ENCODE measurements at places on chromosomes 13 and 19.

DNA sequence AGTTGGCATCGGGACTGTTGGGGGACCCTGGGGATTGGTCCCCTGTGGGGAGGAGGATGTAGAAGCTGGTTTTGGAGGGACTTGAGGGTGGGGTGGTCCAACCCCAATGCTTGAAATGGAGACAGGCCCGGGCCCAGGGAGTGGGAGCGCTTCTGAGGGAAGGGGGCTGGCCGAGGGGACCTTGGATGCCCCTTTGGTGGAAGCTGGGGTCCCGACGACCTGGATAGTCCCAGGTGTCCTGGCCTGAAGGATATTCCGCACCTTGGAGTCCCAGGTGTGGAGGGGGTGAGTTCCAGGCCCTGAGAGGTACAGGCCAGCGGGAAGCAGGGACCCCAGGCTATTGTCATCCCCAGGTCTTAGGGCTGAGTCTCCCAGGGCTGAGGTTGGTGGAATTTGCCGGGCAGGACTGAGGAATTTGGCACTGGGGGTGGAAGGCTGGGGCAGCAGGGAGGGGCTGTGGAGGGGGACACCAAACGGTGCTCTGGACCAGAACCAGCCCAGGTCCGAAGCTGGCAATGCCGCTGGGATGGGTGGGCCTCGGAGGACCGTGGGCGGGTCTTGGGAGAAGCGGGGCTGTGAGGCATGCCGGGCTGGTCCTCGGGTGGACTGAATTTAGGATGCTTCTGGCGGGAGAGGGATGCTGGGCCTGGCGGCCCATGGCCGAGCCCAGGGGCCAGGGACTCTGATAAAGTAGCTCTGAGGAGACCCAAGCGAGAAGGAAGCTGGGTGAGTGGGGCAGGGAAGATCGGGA lies 1.8 kb downstream of the HDGFL2 start:
- no peak for DNase-seq

DNA sequence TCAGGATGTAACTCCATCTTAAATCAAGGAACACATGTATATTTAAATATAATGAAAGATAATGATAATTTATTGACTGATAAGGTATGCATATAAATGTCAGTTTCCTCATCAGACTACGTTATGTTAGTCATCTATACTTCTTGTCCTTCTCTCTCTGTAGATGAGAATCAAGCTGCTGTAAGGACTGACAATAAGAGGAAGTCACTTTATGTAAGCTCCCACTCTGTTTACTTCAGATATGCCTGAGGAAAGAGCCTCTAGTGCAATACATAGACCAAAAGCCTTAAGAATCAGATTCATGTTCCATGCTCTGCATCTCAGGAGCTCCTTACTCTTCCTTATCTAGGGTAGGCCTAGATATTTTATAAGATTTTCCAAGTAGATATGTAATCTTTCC lies 9.6 kb upstream of the SLITRK6 start:
- DNase-seq, result no peak

- no peak for DNase-seq
These were observed 62.6 kb downstream of the MLLT1 start for GRCh38 chr19:6216996-6217751.

GRCh38 chr19:7010722-7011593 lies 10.3 kb downstream of the MBD3L2B start:
- no peak for DNase-seq

DNA sequence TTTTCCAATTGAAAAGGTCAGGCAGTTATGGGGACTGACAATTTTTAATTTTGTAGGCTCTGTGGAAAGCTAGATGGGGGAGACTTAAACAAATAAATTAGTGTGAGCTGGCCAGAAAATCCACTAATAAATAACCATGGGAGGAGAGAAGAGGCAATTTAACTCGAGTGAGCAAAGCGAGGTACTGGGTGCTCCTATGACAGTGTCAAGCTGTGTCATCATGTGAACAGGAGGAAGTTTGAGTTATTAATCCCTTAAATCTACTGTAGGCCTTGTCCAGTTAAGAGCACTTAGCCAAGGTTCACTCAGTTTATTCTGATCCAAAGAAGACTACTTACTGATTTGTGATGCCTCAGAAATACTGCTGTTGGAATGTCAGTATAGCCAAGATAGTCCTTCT lies 122.8 kb downstream of the OXGR1 start:
- no peak for DNase-seq

DNA sequence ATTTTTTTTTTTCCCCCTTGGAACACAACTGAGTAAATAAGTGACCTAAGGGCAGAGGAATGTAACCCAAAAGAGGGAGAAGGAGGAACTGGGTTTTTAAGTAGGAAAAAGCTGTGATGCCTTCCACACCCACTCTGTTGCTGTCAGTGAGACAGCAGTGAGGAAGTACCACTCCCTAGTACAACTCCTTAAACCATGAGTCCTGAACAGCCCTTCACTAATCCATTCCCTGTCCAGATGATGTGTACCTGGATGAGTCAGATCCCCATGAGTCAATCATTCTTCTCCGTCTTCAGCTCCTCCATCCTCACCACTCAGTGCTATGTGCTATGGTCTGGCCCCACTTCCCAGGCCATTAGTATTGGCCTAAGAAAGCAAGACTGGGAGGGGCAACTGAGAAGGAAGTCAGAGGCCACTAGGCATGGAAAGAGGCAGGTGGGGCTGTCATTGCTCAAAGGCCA lies 12.9 kb upstream of the CXCL17 start:
- DNase-seq, result no peak

DNA sequence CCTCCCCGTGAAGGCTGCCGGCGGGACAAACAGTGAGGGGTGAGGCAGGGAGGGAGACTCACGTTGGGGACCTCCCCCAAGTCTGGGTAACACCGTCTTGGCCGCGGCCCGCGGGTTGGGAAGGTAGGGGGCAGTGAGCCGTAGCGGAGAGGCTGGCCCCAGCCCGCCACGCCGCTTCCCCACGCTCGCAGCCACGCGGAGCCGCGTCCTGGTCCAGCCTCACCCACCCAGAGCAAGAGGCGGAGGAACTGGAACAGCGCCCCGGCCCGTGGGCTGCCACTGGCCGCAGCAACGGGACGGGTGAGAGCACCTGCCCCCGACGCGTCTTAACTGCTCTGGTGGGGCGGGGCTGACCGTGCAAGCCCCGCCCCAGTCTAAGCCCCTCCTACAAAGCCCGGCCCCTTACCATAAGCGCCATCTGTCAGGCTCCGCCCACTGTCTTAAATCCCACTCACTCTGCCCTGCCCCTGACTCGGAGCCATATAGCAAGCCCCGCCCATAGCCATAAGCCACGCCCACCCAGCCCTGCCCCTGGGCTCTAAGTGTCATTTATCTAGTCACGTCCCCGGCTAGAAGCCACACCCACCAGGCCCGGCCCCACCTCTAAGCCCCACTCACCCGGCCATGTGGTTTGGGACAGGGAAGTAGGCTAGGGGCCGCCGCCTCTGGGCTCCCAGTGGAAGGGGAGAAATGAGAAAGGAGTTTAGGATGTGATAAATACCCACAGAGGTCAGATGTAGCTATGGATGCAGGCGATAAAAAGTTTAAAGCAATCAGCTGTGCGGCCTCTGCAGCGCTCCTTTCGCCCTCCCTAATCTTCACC lies 2.1 kb upstream of the CCL25 start:
- peak; percentile 93 for DNase-seq

- DNase-seq, result no peak
These were observed 84.4 kb downstream of the FAM216B start for GRCh38 chr13:42865768-42866102.

GRCh38 chr19:44823373-44823698 lies 14.4 kb downstream of the BCAM start:
- no peak for DNase-seq
